ENCODE measurements at places on chromosomes 12 and 14.

- DNase-seq = no peak
These were observed 80.1 kb downstream of the SSPN start for GRCh38 chr12:26275313-26276131.

GRCh38 chr14:35146711-35147149, 24.4 kb downstream of the PRORP start:
- no peak for DNase-seq

DNA sequence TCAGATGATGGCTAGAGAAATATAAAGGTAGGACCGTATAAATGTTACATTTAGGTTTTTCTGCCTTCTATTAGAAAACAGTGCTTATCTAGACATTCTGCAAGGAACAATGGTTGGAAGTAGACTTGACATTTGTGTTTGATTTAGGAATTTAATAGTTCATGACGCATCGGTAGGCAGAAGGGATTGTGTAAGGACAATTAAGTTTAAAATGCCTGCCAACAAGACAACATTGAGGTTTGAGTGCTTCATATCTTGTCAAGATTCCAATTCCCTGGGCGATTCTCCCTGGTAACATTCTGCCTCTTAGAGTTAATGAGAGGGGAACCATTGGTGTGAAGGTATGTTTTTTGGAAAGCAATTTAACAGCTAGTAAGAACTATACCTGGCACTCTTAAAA, 186.8 kb upstream of the RBM19 start:
- no peak for DNase-seq

DNA sequence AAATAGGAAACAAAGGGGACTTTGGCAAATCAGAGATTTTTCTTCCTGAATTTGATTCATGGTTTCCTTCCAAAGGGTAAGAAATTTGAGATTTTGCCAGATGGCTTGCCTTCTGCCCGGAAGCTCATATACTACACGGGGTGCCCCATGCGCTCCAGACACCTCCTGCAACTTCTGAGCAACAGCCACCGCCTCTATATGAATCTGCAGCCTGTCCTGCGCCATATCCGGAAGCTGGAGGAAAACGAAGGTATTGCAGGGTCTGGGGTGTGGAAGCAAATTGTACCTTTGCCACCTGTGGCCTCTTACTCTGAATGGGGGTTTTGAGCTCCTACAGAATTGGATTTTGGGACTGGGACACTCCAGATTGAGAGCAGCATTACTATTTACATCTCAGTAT, 63.5 kb downstream of the FRMD6 start:
- no peak for DNase-seq

- DNase-seq = no peak
These were observed 10.3 kb downstream of the KRT85 start for GRCh38 chr12:52356762-52357580.

- DNase-seq = no peak
These were observed 271.6 kb downstream of the FBXL14 start for GRCh38 chr12:1322821-1323220.

DNA sequence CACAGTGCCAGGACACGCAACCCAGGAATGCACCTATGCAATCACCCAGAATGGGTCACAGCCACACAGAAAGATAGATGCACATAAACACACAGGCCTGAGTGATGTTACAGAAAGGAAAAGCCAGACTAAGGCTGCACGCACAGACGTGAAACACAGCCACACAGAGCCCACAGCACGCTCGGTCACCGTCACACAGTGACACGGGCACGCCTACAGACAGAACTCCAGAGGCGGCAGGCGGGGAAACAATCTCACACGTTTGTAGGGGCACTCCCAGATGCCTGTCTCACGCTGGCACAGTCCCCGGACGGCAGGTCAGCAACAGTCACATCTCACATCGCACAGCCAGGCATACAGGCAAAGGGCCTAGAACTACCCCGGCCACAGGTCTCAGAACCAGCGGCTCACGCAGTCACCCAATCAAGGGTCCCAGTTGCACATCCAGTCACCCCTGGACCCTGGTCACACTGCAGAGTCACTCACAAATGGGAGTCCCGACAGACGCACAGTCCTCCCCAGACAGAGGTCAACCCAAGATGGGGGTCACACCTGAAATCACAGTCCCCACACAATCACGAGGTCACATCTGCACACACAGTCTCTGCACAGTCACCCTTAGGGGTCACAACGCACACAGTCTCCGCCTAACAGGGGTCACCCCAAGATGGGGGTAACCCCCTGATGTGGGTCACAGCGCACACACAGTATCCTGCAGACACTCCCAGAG, 790 bp downstream of the SSH1 start:
- DNase-seq = no peak

All from NCI-H1436 (cell line).